Kasumi-1 (cell line): ENCODE measurements at places on chromosomes 6 and 20.

DNA sequence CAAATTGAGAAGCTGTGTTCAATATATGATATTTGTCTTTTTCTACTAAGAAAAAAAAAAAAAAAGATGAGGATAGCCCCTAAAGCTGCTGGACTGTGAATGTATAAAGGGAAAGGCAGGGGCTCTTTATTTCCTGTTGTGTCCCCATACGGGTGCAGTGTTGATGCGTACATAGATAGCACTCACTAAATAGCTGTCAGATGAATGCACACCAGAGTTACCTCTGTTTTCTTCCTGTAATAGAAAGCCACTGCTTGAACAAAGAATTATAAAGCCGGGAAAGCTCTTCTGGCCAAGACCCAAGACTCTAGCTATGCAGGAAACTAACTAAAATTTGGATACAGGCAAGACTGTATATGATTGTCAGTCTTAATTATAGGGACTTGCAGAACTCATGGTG is 260.0 kb downstream of the FARS2 start:
- DNase-seq, result no peak

DNA sequence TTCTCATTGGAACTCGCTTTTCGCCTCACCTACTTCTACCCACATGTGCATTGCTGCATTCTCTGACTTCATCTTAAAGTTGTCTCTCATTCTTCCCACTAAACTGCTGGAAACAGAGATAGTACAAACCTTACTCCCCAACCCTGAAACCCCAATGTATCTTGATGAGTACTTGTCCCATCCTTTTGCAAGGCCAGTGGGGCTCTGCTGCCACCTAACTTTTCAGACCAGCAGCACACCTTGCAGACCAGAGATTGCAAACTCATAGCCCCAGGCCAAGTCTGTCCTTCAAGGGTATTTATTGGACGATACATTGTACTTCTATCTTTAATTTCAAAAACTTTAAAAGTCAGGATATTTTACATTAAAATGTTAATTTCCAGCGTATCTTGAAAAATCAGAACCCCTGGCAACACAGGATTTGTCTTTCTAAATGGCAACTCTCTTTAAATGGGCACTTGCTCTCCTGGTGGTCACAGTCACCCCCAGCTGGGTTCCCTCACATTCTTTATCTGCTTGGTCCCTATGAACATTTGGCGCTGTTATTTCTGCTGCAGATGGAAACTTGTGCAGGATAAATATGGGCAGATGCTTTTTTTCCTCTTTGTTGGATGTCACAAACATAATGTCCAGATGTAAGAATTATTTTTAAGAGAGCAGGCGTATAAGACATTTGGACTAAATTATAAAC is 83.9 kb downstream of the SOD2 start:
- peak; percentile 1 for DNase-seq

DNA sequence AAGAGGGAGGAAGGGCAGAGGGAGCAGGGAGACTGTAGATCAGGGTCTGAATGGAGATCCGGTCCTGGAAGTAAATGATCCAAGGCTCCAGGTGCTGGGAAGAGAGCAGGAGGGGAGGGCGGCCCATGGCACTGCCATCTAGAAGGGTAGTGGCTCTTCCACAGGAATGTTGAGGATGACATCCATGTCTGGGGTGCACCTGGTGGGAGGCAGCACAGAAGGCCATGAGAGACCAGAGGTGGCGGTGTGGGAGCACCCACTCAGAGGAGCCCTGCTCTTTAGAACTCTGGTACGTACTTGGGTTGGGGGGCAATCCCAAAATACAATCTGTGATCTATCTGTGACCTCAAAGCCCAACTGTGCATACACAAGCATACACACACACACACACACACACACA is 13.5 kb downstream of the DEFB132 start:
- no peak for DNase-seq

DNA sequence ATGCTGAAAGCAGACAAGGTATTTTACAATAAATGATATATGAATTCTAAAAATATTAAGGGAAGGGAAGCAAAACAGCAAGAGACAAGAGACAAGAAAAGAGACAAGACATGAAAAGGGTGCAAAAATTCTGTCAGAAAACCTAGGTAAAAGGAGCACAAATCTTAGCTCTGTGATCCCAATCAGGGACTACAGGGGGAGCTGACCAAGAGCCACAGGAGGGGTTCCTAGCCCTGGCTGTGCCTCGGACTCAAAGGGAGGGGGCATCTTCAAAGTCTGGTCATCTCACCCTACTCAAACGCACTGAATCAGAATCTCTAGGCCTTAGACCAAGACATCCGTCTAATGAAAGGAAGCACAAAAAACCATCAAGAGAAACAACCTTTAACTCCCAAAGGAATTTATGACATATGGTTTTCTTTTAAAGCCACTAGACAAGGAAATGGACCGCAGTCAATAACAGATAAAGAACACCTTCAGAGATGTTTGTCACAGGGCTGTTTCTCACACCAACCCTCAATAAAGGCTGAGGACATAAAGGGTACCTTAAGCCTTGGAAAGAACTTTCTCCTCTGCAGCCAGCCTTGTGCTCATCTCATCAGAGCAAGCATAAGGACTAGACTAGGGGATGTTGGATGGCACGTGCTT is 130.4 kb upstream of the CDYL start:
- DNase-seq, result no peak
